Stimulated activated CD4-positive, alpha-beta T cell treated with anti-CD3 and anti-CD28 coated beads, Interleukin-12 subunit alpha, Interleukin-12 subunit beta, amount 100 ng/mL, for 48 hours (primary cell): ENCODE measurements at places on chromosomes 13 and 19.

- no peak for DNase-seq
These were observed 904.8 kb upstream of the PCDH20 start for GRCh38 chr13:62320129-62321108.

GRCh38 chr13:50843257-50844083 lies at the start of gene DLEU7:
Gene DLEU7, minus strand, starts transcription at chr13:50843692. Its CDS starts 46 bp downstream, at chr13:50843646.
- DNase-seq = no peak

- no peak for DNase-seq
These were observed 328.0 kb downstream of the UQCRFS1 start for GRCh38 chr19:28884786-28885476.

DNA sequence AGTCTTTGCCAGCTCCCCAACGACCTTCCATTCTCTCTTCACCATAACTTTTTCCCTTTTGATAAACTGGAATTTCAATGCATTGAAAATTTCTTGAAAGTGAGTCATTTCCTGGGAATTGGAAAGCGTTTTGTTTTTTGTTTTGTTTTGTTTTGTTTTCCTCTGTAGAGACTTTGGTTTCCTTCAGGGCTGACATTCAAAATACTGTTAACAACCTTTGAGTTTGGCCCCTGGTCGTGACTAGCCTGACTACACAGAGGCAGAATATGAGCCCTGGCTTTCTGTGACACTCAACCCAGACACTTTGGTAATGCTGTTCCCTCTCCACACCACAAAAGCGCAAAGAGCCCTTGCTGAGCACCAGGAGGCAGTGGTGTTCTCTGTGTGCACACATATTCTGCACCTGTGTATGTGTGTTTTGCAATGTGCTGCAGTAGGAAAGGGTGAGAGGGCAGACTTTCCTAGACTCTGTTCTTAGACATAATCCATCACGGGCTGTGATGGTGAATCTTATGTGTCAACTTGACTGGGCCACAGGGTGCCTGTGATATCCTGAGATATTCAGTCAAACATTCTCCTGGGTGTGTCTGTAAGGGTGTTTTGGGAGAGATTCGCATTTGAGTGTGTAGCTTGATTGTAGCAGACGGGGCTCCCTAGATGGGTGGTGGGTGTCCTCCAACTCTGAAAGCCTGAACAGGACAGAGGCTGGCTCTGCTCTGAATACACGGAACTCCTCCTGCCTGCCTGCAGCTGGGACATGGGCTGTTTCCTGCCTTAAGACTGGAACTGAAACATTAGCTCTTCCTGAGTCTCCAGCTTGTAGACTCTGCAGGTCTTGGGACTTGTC lies 29.5 kb upstream of the ANKRD10 start:
- DNase-seq = peak; percentile 20

DNA sequence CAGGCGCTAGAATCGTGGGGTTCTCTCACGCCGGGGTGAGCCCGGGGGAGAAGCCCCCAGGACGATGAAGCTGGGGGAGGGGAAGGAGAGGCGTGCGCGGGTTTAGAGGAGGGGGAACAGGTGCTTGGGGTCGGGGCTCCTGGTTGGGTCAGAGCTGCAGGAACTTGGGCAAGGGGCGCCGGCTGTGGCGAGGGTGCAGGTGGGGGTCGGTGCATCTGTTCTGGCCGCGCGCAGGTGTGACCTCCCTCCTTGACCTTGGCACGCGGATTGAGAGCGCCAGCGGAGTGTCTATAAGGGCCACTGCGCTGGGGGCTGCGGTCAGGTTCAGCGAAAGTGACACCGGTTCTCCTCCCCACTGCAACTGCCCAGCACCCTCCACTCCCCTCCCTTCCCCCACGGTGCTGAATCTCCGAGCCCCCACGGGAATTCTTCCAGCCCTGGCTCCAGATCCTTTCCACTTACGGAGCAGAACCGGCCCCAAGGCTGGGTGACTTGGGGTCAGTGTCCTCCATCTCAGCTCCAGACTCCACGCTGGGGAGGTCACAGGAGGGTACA lies 618 bp downstream of the TMEM38A start:
- DNase-seq = no peak

DNA sequence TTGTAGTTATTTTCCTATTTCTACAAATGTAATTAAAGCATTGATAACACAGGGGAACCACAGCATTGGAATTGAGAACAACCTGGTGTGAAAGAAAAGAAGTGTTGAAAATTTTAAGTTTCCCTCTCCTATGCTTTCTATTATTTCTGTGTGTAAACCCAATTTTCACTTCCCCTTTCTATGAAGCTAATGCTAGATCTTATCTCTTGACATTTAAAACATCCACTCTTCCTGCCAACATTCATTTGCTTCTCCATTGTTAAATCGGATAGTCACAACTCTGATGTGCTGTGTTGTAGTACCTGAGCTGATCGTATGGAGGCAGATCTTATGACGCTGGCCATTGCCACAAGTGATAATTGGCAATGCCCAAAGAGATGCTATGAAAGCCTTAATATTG lies 203.0 kb downstream of the ITGBL1 start:
- DNase-seq = no peak

DNA sequence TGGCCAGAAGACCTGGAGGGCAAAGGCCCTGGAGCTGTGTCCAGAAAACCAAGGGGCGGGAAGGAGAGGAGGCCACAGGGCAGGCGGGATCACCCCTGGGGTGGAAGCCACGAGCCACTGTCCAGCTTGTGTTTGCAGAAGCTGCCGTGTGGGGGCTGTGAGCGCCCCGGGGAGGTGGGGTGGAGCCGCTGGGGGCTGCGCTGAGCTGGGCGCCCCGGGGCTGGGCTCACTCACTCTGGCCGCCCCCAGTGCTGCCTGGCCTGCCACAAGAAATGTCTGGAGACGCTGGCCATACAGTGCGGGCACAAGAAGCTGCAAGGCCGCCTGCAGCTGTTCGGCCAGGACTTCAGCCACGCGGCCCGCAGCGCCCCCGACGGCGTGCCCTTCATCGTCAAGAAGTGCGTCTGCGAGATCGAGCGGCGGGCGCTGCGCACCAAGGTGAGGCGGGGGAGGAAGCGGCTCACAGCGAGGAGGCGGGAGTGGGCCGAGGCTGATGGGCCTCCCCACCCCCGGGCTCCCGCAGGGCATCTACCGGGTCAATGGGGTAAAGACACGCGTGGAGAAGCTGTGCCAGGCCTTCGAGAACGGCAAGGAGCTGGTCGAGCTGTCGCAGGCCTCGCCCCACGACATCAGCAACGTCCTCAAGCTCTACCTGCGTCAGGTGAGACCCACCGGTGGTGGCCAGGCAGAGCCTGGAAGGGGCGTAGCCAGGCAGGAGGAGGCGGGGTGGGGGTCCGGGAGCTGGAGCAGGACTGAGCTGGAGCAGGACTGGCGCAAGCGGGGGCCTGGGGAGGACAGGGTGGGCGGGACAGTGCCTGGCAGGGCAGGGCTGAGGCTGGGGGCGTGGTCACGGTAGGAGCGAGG lies 13.6 kb downstream of the POLR2E start:
- no peak for DNase-seq

DNA sequence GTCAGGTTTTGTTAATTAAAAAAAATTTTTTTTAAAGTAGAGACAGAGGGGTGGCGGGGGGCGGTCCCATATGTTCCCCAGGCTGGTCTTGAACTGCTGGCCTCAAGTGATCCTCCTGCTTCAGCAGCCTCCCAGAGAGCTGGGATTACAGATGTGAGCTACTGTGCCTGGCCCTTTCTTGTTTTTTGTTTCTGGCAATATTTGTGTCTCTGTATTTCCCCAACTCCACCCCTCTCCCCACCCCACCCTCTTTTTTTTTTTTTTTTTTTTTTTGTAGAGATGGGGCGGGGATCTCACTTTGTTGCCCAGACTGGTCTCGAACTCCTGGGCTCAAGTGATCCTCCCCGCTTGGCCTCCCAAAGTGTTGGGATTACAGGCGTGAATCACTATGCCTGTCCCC lies 600 bp upstream of the CAPN12 start:
- DNase-seq = no peak

GRCh38 chr13:97540696-97541095 lies 106.7 kb downstream of the RAP2A start:
- DNase-seq = no peak

DNA sequence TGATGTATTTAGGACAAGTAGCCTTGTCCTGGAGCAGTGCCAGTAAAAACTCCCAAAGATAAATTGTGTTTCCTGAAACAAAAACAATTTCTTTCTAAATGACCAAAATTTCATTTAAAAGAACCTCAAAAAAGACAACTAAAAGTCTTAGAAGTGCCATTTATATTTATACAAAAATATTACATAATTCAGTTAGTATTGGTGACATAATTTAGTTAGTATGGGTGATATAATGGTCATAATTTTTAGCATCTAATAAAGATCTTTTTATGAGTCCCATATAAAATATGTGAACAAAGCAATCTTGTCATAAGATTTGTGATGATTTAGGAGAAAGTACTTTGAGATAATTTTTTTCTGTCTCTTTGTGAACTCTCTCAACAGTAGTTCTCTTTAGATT lies 76.0 kb downstream of the ELF1 start:
- DNase-seq = no peak

DNA sequence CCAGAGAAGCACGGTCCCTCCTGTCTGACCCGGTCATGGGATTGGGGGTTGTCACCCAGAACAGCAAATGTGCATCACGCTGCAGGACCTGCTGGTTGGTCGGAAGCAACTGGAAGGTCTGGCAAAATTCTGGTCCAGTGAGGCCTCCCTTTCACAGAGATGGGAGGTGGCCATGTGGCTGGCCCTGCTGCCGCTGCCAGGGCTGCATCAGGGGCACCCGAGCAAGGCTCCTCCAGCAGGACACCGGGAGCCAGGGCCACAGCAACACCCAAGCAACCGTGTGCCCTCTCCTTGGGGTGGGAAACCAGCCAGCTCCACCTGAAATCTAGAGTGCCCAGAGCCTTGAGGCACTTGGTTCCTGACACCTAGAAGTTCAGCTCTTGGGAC lies 11.5 kb upstream of the GAS6 start:
- DNase-seq = no peak

DNA sequence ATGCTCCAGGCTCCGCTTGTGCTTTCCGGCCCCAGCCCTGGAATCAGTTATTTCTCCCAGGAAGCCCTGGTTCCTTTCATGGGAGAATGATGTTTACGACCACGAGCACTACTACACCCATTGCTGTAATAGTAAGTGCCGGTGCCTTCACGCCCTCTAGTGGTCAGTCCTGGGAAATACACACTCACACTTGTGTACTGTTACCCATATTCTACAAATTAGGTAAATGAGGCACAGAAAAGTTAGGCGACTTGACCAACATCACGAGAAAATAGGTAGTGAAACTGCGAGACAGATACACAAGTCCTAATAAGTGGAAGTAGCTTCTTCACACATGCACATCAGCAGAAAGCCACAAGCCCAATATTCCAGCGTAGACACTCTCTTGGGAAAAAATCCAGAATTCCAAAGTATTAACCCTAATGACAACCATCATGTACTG lies 21.7 kb downstream of the CEACAM21 start:
- peak; percentile 65 for DNase-seq

- peak; percentile 57 for DNase-seq
These were observed 1.5 kb downstream of the KMT5C start for GRCh38 chr19:55341171-55341588.

GRCh38 chr13:25001476-25002206 lies 94.3 kb upstream of the PABPC3 start:
- DNase-seq = no peak

DNA sequence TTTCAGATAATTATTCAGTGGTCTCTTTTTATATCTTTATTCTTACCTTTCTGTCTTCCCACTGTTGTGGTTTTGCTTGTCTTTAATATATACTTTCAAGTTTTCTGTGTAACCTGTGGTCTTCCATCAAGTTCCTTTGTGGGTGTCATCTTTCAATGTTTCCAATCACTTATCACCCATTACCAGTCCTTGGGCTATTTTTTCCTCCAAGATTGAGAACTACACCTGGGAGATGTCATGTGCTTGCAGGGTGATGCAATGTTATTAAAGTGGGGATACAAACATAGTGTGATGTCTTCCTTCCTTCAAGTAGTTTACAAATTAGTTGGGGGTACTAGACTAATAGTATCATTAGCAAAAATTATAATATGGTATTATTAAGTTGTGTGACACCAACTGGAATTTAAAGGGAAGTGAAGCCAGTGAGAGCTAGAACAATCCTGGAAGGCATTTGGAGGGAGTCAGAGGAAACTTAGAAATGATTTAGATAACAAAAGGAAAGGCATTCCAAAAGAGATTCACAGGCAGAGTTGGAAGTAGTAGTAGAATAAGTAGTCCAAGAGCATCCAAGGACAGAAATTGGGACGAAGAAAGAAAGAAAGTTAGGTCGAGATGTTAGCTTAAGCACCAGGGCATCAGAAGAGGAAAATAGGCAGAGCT lies 3.4 kb downstream of the FNDC3A start:
- DNase-seq = no peak

DNA sequence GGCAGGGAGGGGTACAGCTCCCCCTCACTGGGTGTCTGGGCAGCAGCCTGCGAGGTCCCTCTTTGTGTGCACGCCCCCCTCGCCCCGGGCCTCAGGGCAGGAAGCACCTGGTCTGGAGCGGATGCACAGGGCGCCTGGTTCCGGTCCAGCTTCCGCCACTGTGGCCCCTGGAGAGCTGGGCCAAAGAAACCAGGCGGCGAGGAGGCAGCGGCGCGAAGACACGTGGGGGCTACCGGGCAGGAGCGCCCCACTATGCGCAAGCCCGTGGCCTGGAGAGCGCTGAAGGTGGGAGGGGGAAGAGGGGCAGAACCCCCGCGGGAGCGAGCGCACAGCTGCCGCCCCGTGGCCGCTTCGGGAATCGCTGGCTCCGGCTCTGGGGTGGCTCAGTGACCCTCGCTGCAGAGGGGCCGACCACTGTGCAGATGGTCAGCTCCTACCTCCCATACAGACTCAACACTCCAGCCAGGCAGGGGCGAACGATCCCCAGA lies 1.7 kb upstream of the LYL1 start:
- DNase-seq = no peak

DNA sequence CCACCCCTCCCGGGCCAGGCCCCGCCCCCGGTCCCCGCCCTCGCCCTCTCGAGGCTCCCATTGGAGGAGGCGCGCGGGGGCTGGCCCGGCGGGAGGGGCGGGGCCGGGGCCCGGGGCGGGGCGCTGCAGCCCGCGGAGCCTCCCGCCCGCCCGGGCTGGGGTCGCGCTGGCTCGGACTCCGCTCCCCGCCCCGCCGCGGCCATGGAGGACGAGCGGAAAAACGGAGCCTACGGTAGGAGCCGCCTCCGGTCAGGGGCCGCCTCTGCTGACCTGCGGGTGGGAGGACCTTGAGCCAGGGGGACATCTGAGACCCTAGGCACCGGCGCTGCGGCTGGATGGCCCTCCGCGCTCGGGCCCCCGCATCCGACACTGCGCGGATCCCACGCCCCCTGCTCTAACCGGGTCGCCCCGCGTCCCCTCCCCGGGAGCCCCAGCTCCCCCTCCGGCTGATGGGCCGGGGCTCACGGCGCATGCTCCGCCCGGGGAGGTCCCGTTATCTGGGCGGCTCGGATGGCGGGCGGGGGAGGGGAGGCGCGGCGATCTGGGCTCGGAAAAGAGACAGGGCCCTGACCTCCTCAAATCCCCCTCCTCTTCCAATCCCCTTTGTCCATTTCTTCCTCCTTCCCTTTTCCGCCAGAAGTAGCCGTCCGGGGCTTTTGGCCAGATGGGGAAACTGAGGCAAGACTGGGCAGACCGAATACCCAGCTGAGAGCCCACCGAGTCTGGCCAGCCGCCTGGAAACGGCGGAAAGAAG lies 15.4 kb upstream of the AP1M2 start:
- DNase-seq = peak; percentile 88

GRCh38 chr19:33878910-33879810 lies 82.5 kb downstream of the KCTD15 start:
- DNase-seq = no peak
